ENCODE measurements at places on chromosomes 4 and X. TPM values are rescaled to one million over a fixed set of nuclear protein-coding genes. Genes with fewer than 3 reads are reported as not detected.
A peak's percentile ranks its signal among the peaks of the same experiment; 100 is the strongest.

DNA sequence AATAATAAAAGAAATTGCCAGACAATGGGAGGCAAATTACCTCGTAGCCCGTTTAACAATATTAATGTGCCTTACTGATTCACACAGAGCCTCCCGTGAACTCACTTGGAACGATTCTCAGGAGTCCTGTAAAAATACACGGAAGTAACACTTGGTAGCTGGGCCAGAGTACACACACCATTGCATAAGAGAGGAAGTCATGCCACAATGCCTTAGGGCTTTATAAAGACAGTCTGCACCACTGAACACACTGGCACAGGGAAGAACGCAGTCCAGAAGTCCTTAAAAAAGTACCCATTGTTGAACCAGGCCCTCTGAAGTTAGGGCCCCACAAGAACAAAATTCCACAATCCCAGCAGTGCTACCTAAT is 15.1 kb downstream of the SLC2A9 start:
- H3K27ac ChIP-seq: peak overlapping the region; percentile 17
- peaks cover 24% of the 10 kb centered on the region for H3K4me1 ChIP-seq
- no peaks in the 10 kb centered on the region for H3K36me3 ChIP-seq
- no peaks in the 10 kb centered on the region for H3K27me3 ChIP-seq

DNA sequence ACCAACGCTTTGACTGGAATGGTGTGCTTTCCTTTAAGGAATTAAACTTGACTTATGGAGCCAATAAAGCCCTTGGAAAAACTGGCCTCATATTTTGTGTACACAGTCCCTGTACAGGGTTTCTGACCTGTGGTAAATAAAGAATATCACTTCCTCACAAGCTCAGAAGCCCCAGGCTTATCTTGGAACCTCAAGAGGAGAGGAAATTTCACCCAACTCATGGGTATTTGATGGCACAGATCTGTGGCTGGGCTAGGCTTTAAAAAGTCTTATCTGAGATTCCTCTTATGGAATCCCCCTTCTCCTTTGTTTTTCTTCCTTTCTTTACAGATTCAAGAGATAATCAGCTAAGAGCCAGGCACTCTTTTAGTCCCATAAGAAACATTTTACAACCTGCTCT is 89.3 kb upstream of the USP38 start:
- no peak overlapping the region for H3K4me3 ChIP-seq
- H3K27me3 ChIP-seq: no peaks in the 10 kb centered on the region
- no peak overlapping the region for H3K27ac ChIP-seq
- H3K36me3 ChIP-seq: no peaks in the 10 kb centered on the region
- no peak for DNase-seq
- no peaks in the 10 kb centered on the region for H3K4me1 ChIP-seq

GRCh38 chr4:15390494-15390893 is 37.3 kb upstream of the C1QTNF7 start:
- H3K4me3 ChIP-seq: no peak overlapping the region
- DNase-seq: no peak
- no peaks in the 10 kb centered on the region for H3K36me3 ChIP-seq
- H3K4me1 ChIP-seq: no peaks in the 10 kb centered on the region

KCNIP4 gene
- total RNA-seq: not detected

DNA sequence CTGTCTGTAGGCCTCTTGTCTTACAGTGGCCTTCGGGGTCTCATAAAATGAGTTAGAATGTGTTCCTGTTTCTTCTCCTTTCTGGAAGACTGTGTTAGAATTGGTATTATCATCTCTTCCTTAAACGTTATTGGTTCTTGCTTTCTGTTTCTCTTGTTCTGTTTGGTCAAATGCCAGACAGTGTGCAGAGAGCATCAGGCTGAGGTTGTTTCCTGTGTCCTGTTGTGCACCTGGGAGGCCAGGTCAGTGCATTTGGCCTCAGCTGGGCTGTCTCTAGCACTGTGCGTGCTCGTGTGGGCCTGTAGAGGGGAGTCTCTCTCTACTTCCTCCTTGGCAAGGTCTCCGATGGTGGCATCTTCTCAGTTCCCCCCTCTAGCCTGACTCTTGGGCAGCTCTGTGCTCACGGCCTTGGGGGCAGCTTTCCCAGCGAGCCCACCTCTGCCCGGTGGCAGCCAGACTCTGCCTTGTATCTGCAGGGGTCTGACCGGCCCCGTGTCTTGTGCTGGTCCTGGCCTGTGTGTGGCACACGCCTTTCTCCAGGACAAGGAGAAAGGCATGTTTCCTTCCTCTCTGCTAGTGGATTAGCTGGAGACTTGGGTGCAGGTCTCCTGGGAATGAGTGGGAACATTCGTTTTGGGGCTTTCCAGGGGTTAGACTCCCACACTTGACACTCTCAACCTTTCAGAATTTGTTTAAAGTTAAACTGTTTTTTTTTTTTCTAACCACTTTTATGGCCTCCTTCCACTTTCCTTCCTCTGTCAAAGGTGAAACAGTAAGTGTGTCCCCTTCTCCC is 62.3 kb downstream of the FAM193A start:
- H3K4me1 ChIP-seq: peaks cover 25% of the 10 kb centered on the region
- no peak overlapping the region for H3K4me3 ChIP-seq
- DNase-seq: no peak

SLC25A53 gene
- total RNA-seq: 3.4 TPM

DLG3 gene
- 48.4 TPM for total RNA-seq

DNA sequence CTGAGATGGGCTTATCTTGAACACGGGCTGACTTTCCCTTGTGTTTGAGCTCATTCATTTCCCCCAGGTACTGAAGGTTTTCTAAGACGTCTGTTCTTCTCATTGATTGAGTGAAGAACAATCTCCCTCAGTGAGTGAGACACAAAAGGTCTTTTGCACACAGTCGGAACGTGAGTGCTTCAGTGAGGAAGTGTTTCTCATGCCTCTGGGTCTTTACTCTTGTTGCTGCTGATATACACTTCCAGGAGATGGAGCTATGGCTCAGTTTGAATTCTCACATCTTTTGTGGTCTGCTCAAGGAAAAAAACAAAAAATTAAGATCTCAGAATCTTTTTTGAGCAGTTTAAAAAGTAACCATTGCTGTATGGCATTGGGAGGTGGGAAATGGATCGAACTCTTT is 981.9 kb upstream of the TENM3 start:
- no peaks in the 10 kb centered on the region for H3K36me3 ChIP-seq
- no peak overlapping the region for H3K4me3 ChIP-seq
- H3K27ac ChIP-seq: no peak overlapping the region
- H3K4me1 ChIP-seq: no peaks in the 10 kb centered on the region
- H3K27me3 ChIP-seq: no peaks in the 10 kb centered on the region

AR gene
- total RNA-seq: 0.02 TPM

JAKMIP1 gene
- total RNA-seq: not detected

PPARGC1A gene
- total RNA-seq: not detected

GRCh38 chr4:122503214-122503613 is 46.7 kb upstream of the IL2 start:
- no peak overlapping the region for H3K27ac ChIP-seq
- H3K4me3 ChIP-seq: no peak overlapping the region
- no peaks in the 10 kb centered on the region for H3K27me3 ChIP-seq
- H3K4me1 ChIP-seq: no peaks in the 10 kb centered on the region
- no peaks in the 10 kb centered on the region for H3K36me3 ChIP-seq

HGFAC gene
- 1.1 TPM for total RNA-seq

GPR50 gene
- not detected for total RNA-seq

DNA sequence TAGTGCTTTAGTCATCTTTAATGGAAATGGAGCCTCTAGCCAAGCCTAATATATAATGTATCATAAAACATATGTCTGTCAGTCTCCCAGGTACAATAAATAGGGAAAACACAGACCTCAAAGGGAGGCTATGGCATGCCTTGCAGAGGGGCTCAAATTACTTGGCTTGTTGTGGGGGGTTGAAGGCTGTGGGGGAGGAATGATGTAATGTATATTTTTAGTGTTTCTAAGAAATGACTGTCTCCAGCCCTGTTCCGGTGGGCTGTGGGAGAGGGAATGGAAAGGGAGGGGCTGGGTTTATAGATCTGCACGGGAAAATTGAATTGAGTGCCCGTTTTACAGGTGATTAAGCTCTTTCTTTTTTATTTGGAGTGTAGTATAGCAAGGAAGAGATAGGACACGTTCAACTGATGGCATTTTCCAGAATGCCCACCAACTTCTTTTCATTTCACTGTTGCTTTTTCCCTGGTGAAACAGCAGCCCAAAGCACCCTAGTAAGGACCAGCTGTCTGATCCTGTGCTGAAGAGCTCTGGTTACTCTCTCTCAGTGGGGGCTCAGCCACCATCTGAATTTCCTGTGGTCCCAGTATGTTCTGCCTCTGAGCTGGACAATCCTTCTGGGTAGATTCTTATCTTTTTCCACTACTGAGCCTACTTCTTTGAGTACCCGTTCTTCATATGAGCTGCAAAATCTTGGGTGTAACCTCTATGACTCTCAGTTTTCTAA is 220.7 kb upstream of the CASK start:
- no peak overlapping the region for H3K4me3 ChIP-seq
- no peak for DNase-seq
- no peaks in the 10 kb centered on the region for H3K36me3 ChIP-seq

FAM9B gene
- not detected for total RNA-seq

DNA sequence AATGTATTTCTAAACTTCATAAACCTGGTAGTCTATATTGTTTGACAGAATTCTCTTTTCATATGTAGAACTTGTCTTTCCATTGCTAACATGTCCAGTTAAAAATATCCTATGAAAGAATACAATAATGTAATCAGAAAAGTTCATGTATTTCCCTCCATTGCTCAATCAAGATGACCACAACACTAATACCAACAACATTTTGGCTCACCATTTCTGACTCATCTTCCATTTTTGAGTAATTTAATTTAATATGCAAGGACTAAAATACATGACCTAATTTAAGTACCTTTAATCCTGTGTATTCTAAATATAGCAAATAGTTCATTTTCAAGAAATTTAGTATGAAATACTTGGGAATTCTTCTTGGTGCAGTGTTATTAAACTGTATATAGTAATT is 239.5 kb upstream of the GPC4 start:
- no peaks in the 10 kb centered on the region for H3K36me3 ChIP-seq
- no peaks in the 10 kb centered on the region for H3K4me1 ChIP-seq
- no peak for DNase-seq

PIGA gene
- 12.7 TPM for total RNA-seq

DNA sequence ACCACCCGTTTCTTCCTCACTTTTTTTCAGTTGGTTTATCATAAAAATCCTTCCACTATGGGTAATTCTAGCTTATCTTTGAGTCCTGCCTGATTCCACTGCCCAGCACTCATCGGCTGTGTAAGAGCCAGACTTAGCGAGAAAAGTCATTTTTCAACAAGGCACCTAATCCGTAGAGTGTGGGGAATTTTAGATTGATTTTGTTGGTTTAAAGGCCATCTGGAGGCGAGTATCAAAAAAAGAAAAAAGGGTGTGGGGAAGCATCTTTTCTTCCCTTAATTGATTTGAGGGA is 134.4 kb downstream of the TET2 start:
- no peaks in the 10 kb centered on the region for H3K36me3 ChIP-seq
- no peak overlapping the region for H3K27ac ChIP-seq
- H3K4me1 ChIP-seq: no peaks in the 10 kb centered on the region
- no peak overlapping the region for H3K4me3 ChIP-seq

KCND1 gene
- 5.5 TPM for total RNA-seq

UBE2K gene
- total RNA-seq: 126 TPM

XAGE1A gene
- total RNA-seq: not detected

FAM241A gene
- 4.5 TPM for total RNA-seq

- no peaks in the 10 kb centered on the region for H3K36me3 ChIP-seq
- DNase-seq: no peak
- no peak overlapping the region for H3K27ac ChIP-seq
- H3K4me1 ChIP-seq: peaks cover 3% of the 10 kb centered on the region
- H3K4me3 ChIP-seq: no peak overlapping the region
These were observed 58.3 kb downstream of the TRIML1 start for GRCh38 chr4:188197566-188197965.

DNA sequence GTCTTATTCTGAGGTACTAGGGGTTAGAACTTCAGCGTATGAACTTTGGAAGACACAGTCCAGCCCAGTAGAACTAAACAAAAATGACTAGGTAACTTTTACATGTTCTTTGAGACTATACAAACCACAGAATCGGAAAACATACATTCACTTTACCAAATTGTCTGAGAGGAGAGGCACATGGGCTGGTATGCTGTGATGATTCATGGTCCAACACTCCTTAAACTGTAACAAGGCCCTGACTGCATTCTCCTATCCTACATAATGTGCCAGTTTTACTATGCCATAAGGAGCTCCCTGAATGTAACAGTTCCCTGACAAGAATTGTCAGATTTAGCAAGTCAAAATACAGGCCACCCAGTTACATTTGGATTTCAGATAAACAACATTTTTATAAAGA is 640.0 kb downstream of the RAB28 start:
- DNase-seq: no peak
- no peaks in the 10 kb centered on the region for H3K27me3 ChIP-seq

FAM193A gene
- total RNA-seq: 15.7 TPM

SMIM9 gene
- not detected for total RNA-seq

GRCh38 chrX:9087271-9088040 is 53.5 kb upstream of the FAM9B start:
- H3K4me1 ChIP-seq: no peaks in the 10 kb centered on the region
- DNase-seq: no peak
- no peak overlapping the region for H3K27ac ChIP-seq
- H3K4me3 ChIP-seq: no peak overlapping the region
- H3K36me3 ChIP-seq: no peaks in the 10 kb centered on the region

GRCh38 chr4:71198958-71199357 is 139.9 kb upstream of the SLC4A4 start:
- no peak overlapping the region for H3K4me3 ChIP-seq
- H3K36me3 ChIP-seq: no peaks in the 10 kb centered on the region
- no peak for DNase-seq
- 0 out of 2 replicates have a peak, but pooled peaks cover 4% of the 10 kb centered on the region for H3K27me3 ChIP-seq
- no peak overlapping the region for H3K27ac ChIP-seq

PABPC1L2B gene
- total RNA-seq: not detected

- H3K27me3 ChIP-seq: no peaks in the 10 kb centered on the region
- DNase-seq: no peak
- H3K27ac ChIP-seq: no peak overlapping the region
- no peaks in the 10 kb centered on the region for H3K4me1 ChIP-seq
- no peak overlapping the region for H3K4me3 ChIP-seq
These were observed 1588.4 kb downstream of the STIM2 start for GRCh38 chr4:28449085-28449484.

EDA2R gene
- not detected for total RNA-seq

GRCh38 chr4:68708566-68708965 is 38.1 kb upstream of the UGT2B15 start:
- H3K27ac ChIP-seq: no peak overlapping the region
- DNase-seq: no peak
- H3K4me1 ChIP-seq: no peaks in the 10 kb centered on the region
- H3K27me3 ChIP-seq: no peaks in the 10 kb centered on the region

- peak; percentile 28 for DNase-seq
- H3K4me3 ChIP-seq: no peak overlapping the region
- H3K27me3 ChIP-seq: no peaks in the 10 kb centered on the region
- H3K27ac ChIP-seq: no peak overlapping the region
- no peaks in the 10 kb centered on the region for H3K4me1 ChIP-seq
These were observed 62.8 kb upstream of the EGFL6 start for GRCh38 chrX:13506574-13506973.

- 0 out of 2 replicates have a peak, but pooled peaks cover 3% of the 10 kb centered on the region for H3K4me1 ChIP-seq
- H3K27ac ChIP-seq: peak overlapping the region; percentile 61
- H3K4me3 ChIP-seq: peak overlapping the region; percentile 39
- H3K27me3 ChIP-seq: no peaks in the 10 kb centered on the region
These were observed 77.5 kb downstream of the MAGED4 start for GRCh38 chrX:52262195-52262546.

DGAT2L6 gene
- not detected for total RNA-seq

- DNase-seq: no peak
- H3K4me3 ChIP-seq: no peak overlapping the region
- H3K27me3 ChIP-seq: peaks cover 14% of the 10 kb centered on the region
- no peaks in the 10 kb centered on the region for H3K36me3 ChIP-seq
- H3K27ac ChIP-seq: no peak overlapping the region
- no peaks in the 10 kb centered on the region for H3K4me1 ChIP-seq
These were observed 1.9 kb downstream of the DCHS2 start for GRCh38 chr4:154489558-154490233.

All from HCT116 (cell line).